CD4-positive, alpha-beta T cell treated with Interleukin-6 for 4 hours (primary cell): ENCODE measurements at places on chromosomes 16 and 17.

DNA sequence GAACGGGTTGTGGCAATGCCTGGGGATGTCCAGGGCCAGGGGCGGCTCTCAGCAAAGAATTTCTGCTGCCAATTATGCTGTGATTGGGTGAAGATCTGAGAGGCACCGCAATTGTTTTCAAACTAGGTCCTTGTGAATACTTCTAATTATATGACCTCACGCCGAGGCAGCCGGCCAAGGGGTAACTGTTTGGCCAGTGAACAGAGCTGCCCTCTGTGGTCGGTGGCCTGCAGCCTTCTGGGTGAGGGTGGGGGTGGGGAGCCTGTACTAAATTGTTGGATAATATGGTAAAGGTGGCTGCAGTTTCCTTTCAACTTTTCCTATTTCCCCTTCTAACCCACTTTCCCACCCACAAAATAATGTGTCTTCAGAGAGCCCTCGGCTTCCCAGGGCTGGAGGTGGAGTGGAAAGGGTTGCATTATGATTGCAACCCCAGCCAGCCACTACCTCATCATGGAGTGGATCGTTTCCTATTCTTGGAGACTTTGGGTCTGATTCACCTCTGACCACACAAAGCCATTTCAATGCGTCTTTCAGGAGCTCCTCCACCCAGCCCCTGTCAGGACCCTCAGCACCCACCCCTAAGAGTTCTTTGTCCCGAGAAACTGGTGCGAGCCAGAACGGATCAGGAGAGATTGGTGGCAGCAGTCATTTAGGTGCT is 2.0 kb upstream of the DNAI2 start:
- no peak for DNase-seq

DNA sequence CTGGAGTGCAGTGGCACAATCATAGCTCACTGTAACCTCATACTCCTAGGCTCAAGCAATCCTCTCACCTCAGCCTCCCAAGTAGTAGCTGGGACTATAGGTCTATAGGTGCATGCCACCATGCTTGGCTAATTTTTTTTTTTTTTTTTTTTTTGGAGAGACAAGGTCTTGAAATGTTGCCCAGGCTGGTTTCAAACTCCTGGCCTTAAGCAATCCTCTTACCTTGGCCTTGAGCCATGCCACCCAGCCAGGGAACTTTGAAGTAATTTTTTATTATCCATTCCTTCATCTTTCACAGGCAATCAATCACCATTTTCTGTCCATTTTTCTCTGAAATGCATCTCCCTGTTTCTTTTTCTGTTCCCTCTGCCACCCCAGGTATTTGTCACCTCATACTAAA is 6.3 kb upstream of the PSMD7 start:
- DNase-seq, result no peak

DNA sequence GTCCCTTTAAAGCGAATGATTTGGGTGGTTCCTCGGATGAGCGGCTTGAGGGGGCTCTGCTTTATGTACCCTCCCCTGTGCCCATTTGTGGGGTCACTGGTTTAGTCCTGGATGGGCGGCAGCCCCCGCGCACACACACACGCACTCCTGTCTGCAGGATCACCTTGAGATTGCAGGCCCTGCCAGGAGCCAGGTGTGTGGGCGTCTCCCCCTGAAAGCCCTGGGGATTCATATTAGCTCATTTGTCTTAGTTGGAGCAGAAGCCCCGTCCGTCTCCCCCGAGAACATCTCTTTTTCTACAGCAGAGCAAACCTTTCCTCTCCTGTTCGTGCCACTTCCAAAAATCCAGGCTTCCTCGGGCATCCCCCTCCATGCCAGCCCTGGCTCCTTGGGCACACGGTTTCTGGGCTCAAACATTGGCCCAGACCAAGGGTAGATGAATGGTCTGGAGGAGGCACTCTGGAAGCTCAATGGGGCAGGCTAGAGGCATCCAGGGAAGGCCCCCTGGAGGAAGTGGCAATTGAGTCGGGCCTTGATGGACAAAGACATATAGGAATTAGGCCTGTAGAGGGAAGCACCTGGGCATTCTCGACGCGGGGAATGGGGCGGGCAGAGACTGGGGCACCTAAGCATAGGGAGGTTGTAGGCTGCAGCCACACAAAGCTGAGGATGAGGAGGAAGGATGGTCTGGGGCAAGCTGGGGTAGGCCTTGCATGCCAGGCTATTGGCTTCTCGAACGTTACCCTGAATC is 218.5 kb upstream of the GSE1 start:
- no peak for DNase-seq

DNA sequence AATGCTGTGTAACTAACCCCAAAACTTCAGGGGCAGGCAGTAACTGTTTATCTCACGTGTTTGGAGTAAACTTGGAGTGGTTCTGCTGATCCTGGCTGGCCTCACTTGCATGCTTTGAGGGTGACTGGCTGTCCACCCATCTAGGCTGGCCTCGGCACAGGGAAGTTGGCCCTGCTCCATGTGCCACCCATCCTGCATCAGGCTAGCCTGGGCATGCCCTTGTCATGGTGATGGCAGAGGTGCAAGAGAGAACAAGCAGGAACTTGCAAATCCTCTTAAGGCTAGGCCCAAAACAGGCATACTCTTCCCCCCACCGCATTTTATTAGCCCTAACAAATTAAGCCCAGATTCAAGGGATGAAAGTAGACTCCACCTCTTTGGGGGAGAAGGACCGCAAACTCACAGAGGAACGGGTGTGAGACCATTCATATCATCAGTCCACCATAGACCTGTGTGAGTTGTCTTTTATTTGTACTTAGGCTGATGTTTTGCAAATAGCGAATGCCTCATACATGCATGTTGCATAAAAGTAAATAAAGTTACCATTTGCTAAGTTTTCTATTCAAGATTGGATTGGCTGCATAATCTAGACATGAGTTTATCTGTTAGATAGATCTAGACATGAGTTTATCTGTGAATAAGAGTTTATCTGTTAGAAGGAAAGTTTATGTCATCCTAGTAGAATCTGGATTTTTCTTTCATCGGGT is 221.0 kb downstream of the CCDC182 start:
- no peak for DNase-seq

DNA sequence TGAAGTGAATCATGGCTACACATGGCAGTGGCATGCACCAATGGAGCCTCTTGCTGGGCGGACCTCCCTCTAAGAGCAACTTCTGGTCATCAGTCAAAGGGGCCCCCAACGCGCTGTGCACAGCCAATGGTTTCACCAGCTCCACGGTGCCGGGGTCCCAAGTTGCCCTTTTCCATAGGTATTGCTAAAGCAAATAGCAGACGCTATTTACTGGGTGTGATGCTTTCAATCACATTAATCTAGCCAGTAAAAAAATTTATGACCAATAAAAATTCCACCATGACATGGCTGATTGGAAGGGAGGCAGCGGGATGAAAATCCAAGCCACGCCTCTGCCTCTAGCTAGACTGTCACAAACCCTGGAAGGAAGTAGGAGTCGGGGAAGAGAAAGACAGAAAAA is 680.3 kb upstream of the SOX9 start:
- DNase-seq, result no peak

GRCh38 chr16:87095271-87095670 is 221.9 kb downstream of the C16orf95 start:
- no peak for DNase-seq

DNA sequence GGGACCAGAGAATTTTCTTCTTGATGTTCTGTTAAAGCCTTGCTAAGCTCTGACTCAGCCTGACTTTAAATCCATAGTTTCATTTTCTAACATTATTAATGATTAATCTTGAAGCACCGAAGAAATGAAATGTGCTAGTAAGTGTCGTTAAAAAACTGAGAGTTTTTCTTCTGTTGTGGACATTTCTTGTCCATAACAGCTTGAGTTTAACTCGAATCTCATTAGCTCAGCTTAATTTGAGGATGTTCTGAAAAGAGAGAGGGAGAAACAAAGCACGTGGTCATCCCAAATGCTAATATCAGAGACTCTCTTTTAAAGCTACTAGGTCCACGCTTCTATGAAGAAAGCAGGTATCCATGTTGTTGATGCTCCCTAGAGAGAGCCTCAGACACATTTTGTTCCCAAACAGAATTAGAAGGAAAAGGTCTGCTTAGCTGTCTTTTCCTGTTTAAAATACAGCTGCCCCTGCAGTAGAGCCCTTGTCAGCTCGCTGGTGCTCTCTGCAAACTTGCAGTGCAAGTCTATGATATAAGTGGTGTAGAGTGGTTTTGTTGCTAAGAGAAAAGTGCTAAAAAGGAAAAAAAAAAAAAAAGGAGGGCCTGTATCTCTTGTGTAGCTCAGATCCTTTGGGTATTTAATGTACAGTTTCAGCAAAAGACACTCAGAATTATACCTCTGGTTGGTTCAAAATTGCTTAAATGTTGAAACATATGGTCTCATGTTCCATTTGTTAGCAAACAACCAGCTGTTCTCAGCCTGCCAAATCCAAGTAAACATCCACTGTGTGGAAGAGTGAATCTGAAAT is 191.1 kb upstream of the TBX2 start:
- DNase-seq, result no peak

GRCh38 chr17:74148446-74148845 is 55.0 kb upstream of the RPL38 start:
- DNase-seq, result no peak

DNA sequence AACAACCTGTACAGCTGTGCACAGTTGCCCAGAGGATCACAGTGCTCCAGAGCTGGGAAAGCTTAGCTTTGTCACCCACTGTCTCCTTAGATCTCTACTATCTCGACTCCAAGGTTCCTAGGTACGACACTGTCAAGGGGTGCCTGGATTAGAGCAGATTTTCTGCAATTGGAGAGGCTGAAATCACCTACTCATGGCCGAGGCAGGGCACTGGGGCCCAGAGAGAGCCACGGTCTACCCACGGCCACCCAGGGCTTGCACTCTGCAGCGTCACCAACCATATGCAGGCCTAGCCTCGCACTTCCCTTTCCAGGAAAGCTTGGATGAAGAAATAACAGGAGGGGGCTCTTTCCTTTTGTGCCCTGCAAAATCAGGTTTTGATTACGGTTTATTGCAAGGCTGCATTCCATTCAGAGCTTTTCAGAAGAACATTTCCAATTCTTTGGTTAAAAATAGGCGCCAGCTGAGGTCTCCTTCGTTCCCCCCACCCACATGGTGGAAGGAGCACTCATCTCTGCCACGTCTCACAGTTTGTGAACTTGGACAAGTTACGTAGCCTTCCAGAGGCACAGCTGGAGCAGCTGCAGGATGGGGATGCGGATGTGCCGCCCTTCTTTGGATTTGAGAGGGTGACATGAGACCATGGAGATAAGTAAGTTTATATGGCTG is 80.0 kb downstream of the IRX5 start:
- no peak for DNase-seq

- DNase-seq, result no peak
Measured at GRCh38 chr17:65389949-65390348, 171.5 kb downstream of the AXIN2 start.

DNA sequence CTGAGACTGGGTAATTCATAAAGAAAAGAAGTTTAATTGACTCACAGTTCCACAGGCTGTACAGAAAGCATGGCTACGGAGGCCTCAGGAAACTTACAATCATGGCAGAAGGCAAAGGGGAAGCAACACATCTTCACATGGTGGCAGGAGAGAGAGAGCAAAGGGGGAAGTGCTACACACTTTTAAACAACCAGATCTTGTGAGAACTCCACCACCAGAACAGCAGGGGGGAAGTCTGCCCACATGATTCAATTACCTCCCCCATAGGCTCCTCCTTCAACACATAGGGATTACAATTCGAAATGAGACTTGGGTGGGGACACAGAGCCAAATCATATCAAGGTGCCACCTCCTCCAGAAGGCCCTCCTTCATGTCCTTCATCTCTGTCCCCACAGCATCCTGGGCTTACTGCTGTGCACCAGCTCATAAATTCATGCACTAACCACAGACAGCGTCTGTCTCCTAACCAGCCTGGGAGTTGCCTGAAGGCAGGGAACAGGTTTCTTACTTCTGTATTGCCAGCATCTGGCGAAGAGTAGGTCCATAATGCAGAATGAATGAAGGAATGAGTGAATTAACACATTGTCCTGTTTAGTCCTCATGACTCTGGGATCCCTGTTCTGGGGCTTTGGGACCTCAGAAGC is 74.4 kb downstream of the WSB1 start:
- DNase-seq, result no peak

DNA sequence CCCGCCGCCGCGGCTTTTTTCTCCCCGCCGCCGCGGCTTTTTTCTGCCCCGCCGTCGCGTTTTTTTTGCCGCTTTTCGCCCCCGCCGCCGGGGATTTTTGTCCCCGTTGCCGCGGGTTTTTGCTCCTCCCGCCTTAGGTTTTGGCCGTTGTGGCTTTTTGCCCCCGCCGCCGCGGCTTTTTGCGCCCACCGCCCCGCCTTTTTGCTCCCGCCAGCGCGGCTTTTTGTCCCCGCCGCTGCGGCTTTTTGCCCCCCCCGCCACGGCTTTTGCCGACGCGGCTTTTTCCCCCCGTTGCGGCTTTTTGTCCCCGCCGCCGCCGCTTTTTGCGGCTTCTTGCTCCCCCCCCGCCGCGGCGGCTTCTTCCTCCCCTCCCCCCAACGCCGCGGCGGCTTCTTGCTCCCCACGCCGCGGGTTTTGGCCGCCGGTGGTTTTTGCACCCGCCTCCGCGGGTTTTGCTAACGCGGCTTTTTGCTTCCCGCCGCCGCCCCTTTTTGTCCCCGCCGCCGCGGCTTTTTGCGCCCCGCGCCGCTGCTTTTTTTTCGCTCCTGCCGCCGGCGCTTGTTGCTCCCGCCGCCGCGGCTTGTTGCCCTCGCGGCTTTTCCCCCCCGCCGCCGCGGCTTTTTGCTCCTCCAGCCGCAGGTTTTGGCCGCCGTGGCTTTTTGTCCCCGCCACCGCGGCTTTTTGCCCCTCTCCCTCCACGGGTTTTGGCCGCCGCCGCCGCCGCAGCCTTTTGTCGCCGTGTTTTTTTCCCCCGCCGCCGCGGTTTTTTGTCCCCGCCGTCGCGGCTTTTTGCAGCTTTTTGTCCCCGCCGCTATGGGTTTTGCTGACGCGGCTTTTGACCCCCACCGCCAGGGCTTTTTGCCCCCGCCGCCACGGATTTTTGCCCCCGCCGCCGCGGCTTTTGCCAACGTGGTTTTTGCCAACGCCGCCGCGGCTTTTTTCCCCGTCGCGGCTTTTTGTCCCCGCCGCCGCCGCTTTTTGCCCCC is 150.3 kb downstream of the KCNJ18 start:
- no peak for DNase-seq

DNA sequence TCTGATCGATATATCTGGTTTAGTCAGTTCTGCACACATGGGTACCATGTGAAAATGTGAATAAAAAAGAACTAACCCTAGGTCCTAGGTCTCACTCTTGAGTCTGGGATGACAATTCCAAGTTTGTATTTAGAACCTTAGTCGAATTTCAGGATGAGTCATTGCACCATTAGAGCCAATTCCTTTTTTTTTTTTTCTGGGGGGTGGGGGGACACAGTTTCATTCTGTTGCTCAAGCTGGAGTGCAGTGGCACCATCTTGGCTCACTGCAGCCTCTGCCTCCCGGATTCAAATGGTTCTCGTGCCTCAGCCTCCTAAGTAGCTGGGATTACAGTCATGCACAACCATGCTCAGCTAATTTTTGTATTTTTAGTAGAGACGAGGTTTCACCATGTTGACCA is 41.6 kb downstream of the SPAG9 start:
- DNase-seq, result no peak
